OCI-LY7 (cell line): ENCODE measurements at places on chromosomes 7 and 10. TPM values are rescaled to one million over a fixed set of nuclear protein-coding genes. Genes with fewer than 3 reads are reported as not detected.

- no peak for DNase-seq
These were observed 26.5 kb downstream of the NDUFB2 start for GRCh38 chr7:140723006-140723405.

CALD1 gene
- 0.49 TPM in 1 of 2 replicates, not detected in the other for total RNA-seq

ETV1 gene
- total RNA-seq = not detected in 2 replicates

CALCR gene
- total RNA-seq = not detected in 2 replicates

- no peak for DNase-seq
These were observed 3.2 kb downstream of the PARP12 start for GRCh38 chr7:140059273-140060242.

ZRANB1 gene
- total RNA-seq = 17.0 and 18.3 TPM in 2 replicates

DNA sequence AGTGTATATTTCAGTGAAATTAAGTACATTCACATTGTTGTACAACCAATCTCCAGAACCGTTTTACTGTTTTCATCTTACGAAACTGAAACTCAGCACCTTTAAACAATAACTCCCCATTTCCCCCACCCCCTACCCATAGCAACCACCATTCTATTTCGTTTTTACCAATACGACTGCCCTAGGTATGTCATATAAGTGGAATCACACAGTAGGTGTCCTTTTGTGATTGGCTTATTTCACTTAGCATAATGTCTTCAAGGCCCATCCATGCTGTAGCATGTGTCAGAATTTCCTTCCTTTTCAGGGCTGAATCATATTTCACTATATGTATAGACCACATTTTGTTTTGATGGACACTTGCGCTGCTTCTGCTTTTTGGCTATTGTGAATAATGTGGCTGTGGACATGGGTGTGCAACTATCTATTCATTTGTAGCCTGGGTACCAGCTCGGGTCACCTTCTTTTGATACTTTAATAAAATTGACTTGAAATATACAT, 34.3 kb upstream of the DLG5 start:
- no peak for DNase-seq
